ENCODE measurements at places on chromosomes 11 and 22.
A peak's percentile ranks its signal among the peaks of the same experiment; 100 is the strongest.

GRCh38 chr11:36354221-36355003, 58.3 kb downstream of the PRR5L start:
- DNase-seq: no peak

- no peak for DNase-seq
These were observed 2413.8 kb upstream of the RAG2 start for GRCh38 chr11:39011797-39012196.

- no peak for DNase-seq
These were observed 21.5 kb upstream of the EFCAB6 start for GRCh38 chr22:43833286-43834240.

GRCh38 chr11:69533296-69534165, 52.1 kb downstream of the LINC01488 start:
- no peak for DNase-seq

- DNase-seq: no peak
These were observed 1516.4 kb downstream of the TBC1D22A start for GRCh38 chr22:48278620-48279460.

GRCh38 chr11:98979205-98979604, 41.5 kb upstream of the CNTN5 start:
- DNase-seq: no peak

DNA sequence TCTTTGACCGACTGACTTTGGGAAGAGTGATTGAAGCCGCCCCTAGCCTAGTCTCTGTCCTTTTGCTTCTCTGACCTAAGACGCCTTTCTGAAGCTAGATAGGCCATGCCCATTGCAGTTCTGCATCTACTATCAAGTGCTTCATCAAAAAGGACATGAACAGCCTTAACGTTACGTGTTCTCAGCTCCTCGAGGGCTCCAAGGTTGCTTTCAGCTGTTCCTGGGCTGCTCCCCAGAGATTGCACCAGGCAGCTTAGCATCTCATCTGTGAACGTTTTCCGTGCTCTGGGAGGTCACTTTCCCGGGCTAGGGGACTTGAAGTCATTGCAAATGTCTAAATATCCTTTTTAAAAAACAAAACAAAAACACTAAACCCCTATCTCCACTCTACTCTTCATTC, 13.9 kb downstream of the MICAL2 start:
- no peak for DNase-seq

- DNase-seq: no peak
These were observed 28.9 kb upstream of the CARD18 start for GRCh38 chr11:105168457-105168856.

DNA sequence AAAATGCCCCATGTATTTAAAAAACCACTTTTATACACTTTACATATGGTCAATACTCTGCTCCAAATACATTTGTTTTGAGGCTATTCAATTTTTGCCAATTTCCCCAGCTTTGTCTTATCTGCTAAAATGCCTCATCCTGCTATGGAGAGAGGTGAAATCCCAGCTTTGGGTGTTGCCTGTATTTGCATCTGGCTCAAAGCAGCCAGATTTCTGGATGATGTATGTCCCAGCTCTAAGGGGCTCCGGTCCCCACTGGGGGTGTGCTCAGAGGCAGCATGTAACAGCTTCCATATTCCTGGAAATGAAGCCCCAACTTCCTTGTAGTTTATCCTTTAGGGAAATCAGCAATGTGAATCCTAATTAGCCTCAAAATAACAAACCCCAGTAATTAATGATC, 59.5 kb downstream of the WT1 start:
- no peak for DNase-seq

GRCh38 chr11:7251836-7252682, at the start of gene SYT9:
TSS of gene SYT9 (plus strand) at chr11:7251904. CDS start at chr11:7252187, 283 bp downstream.
- no peak for DNase-seq

DNA sequence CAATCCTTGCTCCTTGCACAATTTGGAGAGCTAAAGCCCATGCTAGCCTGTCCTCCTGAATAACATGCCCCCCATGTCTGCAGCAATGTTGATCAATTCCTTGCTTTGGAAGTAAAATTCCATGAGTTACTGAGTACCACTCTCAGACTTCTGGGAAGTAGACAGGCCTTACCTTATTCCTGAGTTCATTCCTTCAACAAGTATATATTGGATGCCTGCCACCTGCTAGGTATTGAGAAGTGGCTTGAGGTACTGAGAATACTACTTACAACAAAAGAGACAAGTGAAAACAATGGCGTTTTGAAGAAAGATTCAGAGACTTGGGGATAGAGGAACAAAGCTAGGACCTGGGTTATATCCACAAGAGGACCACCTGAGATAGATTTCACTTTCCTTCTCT, 12.4 kb downstream of the PATE2 start:
- no peak for DNase-seq

DNA sequence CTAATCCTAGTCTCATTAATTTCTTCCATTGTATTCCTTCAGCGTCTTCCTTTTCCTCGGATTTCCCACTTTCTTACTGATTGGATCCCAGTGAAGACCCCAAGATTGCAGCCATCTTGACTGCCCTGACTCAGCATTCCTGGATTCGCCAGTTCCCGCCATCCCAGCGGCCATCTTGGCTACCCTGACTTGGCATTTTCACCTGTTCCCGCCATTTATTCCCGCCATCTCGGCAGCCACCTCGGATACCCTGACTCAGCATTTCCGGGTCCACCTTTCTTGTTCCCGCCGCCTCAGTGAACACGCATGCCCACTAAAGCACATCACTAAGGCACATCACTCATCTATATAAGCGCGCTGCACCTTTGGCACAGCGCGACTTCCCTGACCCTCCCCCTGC, 13.8 kb upstream of the OR56A3 start:
- no peak for DNase-seq

DNA sequence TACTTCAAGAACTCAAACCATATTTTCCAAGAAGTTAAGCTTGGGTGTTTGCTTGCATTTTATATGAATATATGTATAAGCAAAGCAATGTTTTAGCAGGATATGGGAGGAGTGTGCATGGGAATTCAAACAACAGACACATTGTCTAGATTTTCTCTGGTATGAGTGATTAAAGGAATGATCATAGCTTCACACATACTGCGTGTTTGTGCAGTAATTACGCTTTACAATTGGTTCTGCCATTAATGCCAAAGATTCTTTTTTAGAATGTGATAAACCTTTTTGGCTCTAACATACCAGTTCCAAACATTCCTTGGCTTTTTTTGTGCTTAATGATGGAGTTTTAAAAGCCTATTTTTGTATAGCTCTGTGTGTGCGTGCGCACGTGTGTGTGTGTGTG, 54.0 kb downstream of the CCDC34 start:
- no peak for DNase-seq

DNA sequence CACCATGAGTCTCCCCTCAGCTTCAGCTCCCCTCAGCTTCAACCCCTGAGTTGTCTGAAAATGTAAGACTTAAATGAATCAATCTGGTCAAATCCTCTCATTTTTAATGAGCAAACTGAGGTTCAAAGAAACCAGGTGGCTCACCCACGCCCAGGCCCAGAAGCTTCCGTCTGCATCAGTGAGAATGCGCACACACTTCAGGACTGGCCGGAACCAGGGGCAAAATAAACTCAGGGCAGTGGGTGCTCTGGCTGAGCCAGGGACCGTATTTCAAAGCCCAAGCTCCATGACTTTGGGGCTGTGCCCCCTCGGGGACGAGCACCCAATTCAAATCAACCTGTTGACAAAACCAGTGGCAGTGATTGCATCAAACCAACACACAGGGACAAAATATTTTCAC, 3.1 kb downstream of the SULT4A1 start:
- DNase-seq: no peak

DNA sequence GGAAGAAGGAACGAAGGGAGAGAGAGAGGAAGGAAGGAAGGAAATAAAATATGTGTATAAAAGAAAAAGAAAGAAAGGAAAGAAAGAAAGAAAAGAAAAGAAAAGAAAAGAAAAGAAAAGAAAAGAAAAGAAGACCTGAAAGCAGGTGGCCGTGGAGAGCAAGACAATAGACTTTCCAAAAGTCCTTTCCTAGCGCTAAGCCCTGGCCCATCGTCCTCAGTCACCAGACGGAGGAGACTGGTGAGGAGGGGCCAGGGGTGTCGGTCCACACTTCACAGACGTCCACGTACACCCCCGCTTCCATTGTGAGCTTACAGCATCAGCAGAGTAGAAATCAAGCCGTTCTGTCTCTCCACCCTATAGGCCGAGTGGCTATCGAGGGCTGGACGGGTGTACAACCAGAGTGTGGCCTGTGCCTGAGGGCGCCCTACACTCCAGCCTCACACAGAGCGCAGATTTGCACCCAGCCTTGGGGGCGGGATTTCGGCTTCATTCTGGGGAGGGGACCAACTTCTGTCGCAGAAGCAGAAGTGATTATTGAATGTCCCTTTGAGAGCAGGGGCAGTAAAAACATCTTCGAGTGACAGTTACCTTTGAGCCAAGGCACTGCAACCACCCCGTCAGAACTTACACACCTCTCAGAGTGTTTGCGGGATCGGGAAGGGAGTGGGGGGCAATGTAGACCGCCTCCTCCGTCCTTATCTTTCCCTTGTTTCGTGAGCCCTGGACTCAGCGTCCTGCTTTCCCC, 2.0 kb upstream of the BSX start:
- DNase-seq: no peak

DNA sequence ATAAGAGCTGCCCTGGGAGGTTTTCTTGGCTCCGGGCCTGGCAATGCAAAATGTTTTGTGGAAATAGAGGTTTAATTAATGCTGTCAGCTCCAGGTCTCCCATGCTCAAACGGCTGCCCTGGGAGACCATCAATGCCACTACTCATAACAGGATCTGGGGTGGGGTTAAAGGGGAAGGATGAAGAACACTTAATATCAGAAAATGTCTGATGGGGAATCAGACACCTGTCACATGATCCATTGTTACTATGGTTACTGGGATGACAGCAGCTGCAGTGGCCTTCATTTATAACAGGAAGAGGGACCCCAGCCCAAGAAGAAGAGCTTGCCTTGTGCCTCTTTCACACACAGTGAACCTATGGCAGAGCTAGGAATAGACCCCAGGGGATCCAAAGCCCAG, 2.2 kb upstream of the SYT13 start:
- no peak for DNase-seq

DNA sequence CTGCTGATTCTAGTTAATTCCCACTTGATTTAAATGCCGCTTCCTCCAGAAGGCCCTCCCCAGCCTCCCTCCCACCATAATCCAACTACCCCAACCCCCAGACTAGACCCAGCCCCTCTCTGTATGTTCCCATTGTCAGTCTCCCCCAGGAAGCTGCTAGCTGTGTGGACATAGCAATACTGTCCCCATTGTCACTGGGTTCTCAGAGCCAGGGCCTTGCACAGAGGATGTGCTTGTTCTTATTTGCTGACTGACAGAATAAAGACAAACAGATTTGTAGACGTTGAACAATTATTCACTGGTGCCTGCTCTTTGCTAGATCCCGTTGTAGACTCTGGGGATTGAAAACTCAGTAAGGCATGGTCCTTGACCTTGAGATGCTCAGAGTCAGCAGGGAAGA, 45.7 kb upstream of the NAV2 start:
- DNase-seq: no peak

DNA sequence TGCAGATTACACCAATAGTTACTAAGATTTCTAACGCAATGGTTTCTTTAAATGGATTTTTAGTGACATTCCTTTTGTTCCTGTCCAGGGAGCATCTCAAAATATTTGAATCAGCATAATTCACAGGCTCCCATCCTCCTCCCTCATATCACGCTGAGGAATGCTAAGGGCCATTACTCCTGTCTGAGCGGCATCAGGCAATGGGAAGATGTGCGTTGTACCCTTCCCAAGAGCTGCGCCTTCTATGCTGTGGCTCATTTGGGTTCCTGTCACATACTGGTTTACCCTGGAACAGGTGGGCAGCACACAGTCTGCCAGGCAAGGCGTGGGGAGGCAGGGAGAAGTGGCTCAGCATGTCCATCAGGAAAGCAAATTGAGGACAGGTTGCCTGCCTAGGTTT, 121.9 kb downstream of the DBX1 start:
- DNase-seq: no peak

DNA sequence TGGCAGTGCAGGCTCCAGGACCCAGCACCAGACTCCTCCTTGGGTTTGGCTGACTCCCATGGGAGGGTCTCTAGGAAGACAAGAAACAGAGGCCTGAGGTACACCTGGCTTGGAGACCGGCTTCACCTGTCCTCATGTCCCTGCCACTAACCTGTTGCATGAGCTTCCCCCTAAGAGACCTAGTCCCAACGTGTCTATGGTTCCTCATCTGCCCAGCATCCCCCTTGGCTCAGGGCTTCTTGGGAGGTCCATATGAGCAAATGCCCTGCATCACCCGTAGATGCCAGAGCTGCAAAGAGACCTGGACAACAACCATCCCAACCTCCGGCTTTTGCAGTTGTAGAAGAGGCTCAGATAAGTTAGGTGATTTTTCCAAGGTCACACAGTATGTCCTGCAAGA, 123.5 kb downstream of the BUD13 start:
- DNase-seq: no peak

GRCh38 chr11:117095284-117096161, 2.7 kb downstream of the SIK3 start:
- DNase-seq: no peak

GRCh38 chr22:25833091-25833490, 91.1 kb downstream of the MYO18B start:
- no peak for DNase-seq

GRCh38 chr11:103601225-103601846, 435.1 kb upstream of the DDI1 start:
- peak; percentile 44 for DNase-seq

- DNase-seq: no peak
These were observed 4.4 kb upstream of the RNF169 start for GRCh38 chr11:74744277-74744676.

DNA sequence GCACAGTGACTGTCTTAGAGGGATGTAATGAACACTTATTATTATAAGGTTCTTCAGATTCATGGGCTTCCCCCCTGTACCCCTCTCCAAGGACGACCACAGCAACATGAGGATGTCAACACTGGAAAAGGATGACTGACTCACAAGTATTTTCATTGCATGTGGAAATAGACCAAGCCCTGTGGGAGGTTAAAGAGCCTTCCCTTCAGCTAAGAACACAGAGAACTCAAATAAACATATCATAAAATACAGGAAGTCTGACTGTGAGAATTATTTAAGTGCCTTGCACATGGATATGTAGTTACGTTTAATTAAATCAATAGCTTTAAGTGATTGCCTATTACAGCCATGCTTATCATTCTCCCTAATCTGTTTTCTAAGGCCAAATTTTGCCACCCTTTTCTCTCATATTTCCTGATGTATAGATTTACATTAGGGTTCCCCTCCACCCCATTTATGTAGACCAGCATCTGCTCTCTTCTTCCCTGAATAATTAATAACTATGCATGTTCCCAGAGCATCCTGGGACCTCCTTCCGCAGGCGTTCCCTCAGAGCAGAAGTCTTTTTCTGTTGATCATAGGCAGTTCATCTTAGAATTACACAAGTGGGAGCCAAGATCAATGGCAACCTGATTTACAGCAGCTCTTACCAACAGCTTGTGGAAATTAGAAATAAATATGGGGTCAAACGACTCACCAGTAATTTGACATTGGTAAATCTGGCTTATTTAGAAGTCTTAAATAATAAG, 226.9 kb downstream of the OPCML start:
- DNase-seq: no peak

GRCh38 chr11:133239575-133239974, 292.7 kb downstream of the OPCML start:
- no peak for DNase-seq

GRCh38 chr11:6175440-6175839, 5.3 kb upstream of the OR52B2 start:
- no peak for DNase-seq

- DNase-seq: no peak
These were observed 22.5 kb upstream of the ALG8 start for GRCh38 chr11:78161962-78162371.

GRCh38 chr11:21825127-21825526, 367.8 kb upstream of the ANO5 start:
- no peak for DNase-seq

GRCh38 chr11:118633979-118634378, 26.6 kb downstream of the PHLDB1 start:
- no peak for DNase-seq
